ENCODE measurements at places on chromosomes 3 and 15.
A peak's percentile ranks its signal among the peaks of the same experiment; 100 is the strongest.

DNA sequence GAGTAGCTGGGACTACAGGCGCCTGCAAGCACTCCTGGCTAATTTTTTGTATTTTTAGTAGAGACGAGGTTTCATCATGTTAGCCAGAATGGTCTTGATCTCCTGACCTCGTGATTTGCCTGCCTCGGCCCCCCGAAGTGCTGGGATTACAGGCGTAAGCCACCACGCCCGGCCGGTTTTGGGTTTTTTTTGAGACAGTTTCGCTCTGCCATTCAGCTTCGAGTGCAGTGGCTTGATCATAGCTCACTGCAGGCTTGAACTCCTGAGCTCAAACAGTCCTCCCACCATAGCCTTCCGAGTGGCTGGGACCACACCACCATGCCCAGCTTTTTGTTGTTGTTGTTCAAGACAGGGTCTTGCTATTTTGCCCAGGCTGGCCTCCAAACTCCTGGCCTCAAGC lies 16.0 kb upstream of the SCAP start:
- DNase-seq, result no peak

DNA sequence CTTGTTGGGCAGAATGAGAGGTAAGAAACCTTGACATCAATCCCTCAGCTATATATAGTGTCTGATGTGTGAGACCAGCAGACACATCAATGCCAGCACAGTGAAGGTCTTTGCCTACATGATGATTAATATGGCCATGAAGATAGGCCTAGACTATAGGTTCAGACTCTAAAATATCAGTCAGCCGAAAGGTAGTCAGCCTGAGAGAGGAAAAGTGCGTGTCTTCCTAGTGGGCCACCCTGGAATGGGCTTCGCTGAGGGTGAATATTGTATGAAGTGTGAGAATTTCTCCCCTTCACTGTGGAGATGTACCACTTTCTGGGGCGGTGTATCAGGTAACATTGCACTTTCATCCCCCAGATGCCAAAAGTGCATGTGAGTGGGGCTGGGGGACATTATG lies 33.0 kb upstream of the EPHB1 start:
- no peak for DNase-seq

DNA sequence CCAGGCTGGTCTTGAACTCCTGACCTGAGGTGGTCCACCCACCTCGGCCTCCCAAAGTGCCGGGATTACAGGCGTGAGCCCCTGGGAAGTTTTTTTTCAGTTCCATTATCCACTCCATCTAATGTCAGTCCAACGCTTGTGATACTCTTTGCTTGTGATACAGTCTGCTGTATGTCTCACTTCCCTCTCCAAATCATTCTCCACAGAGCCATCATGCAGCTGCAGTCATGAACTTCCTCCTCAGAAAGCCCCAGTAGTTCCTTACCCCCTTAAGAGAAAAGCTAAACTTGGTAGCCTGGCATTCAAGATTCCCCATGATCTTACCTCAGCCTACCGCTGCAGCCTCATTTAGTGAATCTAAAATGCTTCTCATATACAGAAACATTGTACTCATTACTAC lies 2.3 kb downstream of the ARPC4 start:
- DNase-seq, result no peak

- DNase-seq, result peak; percentile 16
Observed at GRCh38 chr15:52408823-52409222, 113.2 kb upstream of the MYO5C start.

GRCh38 chr3:50388720-50389413 lies 29.5 kb upstream of the TMEM115 start:
- no peak for DNase-seq

DNA sequence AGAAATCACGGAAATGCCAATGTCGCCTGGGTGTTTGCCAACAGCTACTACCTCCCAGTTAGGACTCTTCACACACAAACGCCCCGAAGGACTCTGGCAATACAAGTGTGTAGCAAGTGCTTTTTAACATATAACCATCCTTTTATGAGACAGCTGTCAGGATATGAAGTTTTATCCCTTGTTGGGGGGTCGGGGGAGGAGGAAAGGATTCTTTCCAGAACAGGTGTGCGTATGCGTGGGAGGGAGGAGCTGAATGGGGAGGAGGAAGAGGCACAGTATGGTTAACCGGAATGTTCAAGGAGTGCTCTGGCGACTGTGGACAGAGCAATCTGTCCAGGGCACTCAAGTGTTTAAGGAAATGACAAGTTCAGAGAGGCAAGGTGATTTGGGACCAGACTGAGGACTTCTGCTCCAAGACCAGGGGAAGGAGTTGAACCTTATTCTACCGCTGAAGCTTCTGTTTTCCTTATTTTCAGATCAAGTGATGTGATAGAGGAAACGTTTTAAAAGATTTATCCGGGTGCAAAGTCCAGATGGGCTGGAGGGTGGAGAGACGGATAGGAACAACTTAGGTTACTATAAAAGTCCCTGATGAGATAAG lies 1.3 kb downstream of the TSPAN3 start:
- peak; percentile 40 for DNase-seq

- DNase-seq, result no peak
Observed at GRCh38 chr3:100150473-100150872, 36.2 kb upstream of the FILIP1L start.

DNA sequence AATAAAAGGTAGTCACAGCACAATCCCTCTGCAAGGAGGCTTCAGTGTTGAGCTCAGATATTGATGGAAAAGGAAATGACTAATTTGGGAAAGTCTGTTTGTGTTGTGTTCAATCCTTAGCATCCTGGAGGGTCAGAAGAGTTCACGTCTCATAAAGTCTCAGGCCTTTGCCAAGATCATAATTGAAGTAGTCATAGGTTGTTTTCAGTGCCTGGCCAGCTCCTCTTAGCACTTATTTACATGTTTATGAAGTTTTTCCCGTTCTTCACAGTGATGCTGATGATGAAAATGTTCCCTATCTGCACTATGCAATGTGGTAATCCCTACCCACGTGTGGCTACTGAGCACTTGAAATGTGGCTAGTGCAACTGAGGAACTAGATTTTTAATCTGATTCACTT lies 61.6 kb upstream of the TGFBR2 start:
- peak; percentile 98 for DNase-seq

DNA sequence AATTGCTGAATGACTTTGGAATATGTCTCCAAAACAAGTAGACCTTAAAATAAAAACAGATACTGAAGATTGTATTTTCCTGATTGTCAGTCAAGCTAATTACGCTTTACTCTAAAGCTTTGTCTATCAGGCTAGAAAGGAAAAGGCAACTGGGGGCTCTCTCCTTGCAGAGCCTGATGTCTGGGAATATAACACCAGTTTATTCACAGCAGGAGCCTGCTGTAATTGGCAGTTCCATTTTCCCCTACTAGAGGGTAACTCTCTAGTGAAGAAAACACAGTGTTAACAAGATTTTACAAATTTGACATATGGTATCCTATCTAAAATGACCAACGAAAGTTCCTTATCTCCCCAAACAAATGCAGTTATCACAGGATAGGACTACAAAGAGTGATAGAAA lies 158.8 kb downstream of the PDZRN3 start:
- no peak for DNase-seq

DNA sequence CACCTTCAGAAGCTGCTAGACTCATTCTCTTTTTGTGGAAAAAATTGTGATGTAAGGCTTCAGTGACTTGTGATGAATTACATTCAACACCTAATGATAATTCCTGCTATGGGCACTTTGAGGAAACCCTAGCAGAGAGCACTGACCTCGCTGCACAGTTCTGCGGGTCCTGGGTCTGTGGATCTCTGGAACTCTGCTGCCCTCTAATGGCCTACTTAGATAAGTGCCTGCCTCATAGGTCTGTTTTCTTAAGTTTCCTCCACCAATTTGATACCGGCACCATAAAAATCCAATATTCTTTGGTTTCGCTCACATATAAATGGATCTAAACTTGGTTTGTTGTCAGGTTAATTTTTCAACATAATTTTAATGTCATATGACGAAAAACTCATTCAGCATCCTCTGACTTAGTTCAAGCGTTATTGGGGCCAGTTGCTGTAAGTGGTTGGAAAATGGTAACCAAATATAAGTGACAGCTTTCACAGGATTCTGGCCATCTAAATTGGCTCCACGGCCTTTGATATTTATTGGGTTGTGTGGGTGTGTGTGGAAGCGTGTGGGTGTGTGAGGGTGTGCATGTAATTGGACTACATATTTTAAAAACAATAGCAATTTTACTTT lies 10.4 kb downstream of the SLITRK3 start:
- DNase-seq, result peak; percentile 59

GRCh38 chr3:14553871-14554270 lies 13.7 kb upstream of the GRIP2 start:
- no peak for DNase-seq

GRCh38 chr15:22902578-22902977 lies 64.1 kb downstream of the NIPA2 start:
- no peak for DNase-seq

DNA sequence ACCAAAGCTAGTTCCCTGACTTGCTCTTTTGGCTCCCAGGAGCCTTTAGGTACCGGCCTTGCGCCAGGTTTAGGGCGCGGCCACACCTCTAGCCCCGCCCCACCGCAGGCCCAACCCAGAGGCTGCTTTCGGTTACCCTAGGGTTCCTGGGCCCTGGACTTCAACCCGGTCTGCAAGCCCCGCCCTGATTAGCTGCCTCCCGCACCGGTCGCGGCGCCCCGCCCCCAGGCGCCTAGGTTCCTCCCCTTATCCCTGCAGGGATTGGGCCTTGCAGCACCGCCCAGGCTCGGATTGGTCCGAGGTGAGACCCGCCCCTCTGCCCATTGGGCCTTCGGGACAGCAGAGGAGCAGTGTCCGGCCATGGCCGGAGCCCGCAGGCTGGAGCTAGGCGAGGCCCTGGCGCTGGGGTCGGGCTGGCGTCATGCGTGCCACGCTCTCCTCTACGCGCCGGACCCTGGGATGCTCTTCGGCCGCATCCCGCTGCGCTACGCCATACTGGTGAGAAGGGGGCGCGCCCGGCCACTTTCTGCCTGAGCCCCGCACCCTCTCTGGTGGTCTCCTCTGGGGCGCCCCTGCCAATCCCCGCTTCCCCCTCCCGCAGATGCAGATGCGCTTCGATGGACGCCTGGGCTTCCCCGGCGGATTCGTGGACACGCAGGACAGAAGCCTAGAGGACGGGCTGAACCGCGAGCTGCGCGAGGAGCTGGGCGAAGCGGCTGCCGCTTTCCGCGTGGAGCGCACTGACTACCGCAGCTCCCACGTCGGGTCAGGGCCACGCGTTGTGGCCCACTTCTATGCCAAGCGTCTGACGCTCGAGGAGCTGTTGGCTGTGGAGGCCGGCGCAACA lies at the start of gene NUDT16:
TSS of gene NUDT16 (plus strand) at position 330 of the 847 bp plus-strand sequence. CDS start at position 361, 31 bp downstream.
- peak; percentile 97 for DNase-seq

DNA sequence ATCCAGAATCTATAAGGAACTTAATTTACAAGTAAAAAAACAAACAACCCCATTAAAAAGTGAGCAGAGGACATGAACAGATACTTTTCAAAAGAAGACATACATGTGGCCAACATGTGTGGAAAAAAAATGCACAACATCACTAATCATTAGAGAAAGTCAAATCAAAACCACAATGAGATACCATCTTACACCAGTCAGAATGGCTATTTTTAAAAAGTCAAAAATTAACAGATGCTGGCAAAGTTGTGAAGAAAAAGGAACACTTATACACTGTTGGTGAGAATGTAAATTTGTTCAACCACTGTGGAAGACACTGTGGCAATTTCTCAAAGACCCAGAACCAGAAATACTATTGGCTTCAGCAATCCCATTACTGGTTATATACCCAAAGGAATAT lies 830.0 kb upstream of the ALCAM start:
- DNase-seq, result peak; percentile 6
